ENCODE measurements at places on chromosomes 4 and X.
A peak's percentile ranks its signal among the peaks of the same experiment; 100 is the strongest.

GRCh38 chr4:173536808-173537429 lies 6.9 kb upstream of the HAND2 start:
- no peaks in the 10 kb centered on the region for H3K36me3 ChIP-seq
- peaks cover 18% of the 10 kb centered on the region for H3K27me3 ChIP-seq
- H3K27ac ChIP-seq = no peak overlapping the region
- no peak overlapping the region for H3K4me3 ChIP-seq

DNA sequence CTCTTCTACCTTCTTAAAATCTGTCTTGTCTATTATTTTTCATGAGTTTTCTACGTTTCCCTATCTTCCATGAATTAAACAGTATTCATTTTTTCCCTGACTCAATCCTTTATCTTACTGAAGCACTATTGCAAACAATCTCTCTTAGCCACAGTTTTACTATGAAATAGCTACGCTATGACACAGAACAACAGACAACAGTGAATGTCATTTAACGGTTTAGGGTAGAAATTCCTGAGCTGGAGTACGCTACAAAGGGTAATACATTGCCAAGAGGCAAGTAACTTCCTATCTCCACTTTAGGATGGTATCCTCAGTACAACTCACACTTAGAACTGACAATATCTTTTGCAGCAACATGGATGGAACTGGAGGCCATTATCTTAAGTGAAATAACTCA lies 552.6 kb downstream of the INPP4B start:
- H3K4me1 ChIP-seq = peaks cover 20% of the 10 kb centered on the region
- no peak overlapping the region for H3K27ac ChIP-seq
- H3K36me3 ChIP-seq = peaks cover 45% of the 10 kb centered on the region
- peak; percentile 8 for DNase-seq
- H3K4me3 ChIP-seq = no peak overlapping the region

GRCh38 chrX:114038358-114038757 lies 545.5 kb upstream of the HTR2C start:
- no peak overlapping the region for H3K4me3 ChIP-seq
- no peaks in the 10 kb centered on the region for H3K36me3 ChIP-seq
- DNase-seq = no peak
- peaks cover 2% of the 10 kb centered on the region for H3K27me3 ChIP-seq

DNA sequence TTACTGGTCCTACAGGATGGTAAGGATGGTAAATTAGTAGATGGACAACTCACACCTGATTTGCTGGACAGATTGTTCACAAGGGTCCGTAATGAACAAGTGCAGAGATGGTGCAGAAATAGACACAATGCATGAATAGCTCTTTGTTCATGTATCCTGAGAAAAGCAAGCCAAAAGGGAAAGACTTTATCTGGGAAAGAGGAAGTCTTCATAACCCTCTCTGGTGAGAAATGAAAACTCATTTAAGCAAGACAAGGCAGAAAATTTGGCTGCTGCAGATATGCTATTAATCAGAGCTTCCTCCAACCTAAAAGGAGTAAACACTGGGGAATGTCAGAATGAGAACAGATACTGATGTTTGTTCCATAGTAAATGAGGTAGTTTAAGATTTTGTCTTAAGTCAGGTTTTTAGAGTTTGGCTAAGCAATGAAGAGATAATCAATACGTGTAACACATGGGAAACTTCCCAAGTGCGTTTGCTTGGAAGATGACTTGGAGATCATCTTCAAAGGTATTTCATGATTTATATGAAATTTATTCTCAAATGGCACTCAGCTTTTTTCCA lies 152.4 kb upstream of the BMPR1B start:
- peaks cover 1% of the 10 kb centered on the region for H3K27me3 ChIP-seq
- no peak for DNase-seq
- peaks cover 25% of the 10 kb centered on the region for H3K4me1 ChIP-seq

GRCh38 chr4:81335122-81335912 lies 120.3 kb upstream of the PRKG2 start:
- no peak for DNase-seq
- H3K27ac ChIP-seq = no peak overlapping the region
- no peaks in the 10 kb centered on the region for H3K36me3 ChIP-seq
- H3K4me3 ChIP-seq = no peak overlapping the region
- no peaks in the 10 kb centered on the region for H3K27me3 ChIP-seq
- no peaks in the 10 kb centered on the region for H3K4me1 ChIP-seq

GRCh38 chrX:3191796-3192195 lies 150.5 kb downstream of the ARSF start:
- H3K36me3 ChIP-seq = no peaks in the 10 kb centered on the region
- no peak overlapping the region for H3K27ac ChIP-seq
- peaks cover 31% of the 10 kb centered on the region for H3K4me1 ChIP-seq
